ENCODE measurements at places on chromosomes 2 and 18.
A peak's percentile ranks its signal among the peaks of the same experiment; 100 is the strongest.

DNA sequence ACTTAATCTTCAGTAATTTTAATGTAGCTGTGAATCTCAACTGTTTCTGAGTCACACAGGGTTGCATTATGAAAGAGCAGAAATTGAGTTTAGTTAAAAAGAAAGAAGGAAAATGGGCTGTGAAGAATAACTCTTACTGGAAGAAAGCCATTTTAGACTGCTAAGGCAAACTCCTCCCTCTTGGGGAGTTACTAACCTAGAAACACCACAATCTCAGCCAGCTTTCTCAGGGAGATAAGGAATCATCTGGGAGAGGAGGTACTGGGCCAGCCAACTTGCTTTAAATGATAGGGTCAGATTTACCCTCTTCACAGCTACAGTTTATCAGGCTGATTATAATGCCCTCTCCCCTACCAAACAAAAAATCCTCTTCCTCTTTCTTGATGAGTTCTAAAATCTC, 119.5 kb downstream of the CCDC148 start:
- no peak for DNase-seq

GRCh38 chr2:149725234-149725633, 137.7 kb upstream of the MMADHC start:
- DNase-seq: no peak

- no peak for DNase-seq
Measured at GRCh38 chr2:196054631-196055030, 14.0 kb downstream of the DNAH7 start.

GRCh38 chr2:263774-264492, at the start of gene SH3YL1:
SH3YL1 (minus strand) TSS chr2:264032; CDS start chr2:263984, 48 bp downstream.
- DNase-seq: no peak

GRCh38 chr2:33366473-33366872, 110.0 kb upstream of the RASGRP3 start:
- DNase-seq: peak; percentile 11

GRCh38 chr2:233059797-233060500, at the start of gene INPP5D:
INPP5D (plus strand) TSS chr2:233060342; CDS start chr2:233060479, 137 bp downstream.
- DNase-seq: no peak

- DNase-seq: no peak
Measured at GRCh38 chr18:69935319-69936190, 12.1 kb downstream of the CD226 start.

GRCh38 chr18:50154420-50154819, 40.5 kb downstream of the MYO5B start:
- no peak for DNase-seq

DNA sequence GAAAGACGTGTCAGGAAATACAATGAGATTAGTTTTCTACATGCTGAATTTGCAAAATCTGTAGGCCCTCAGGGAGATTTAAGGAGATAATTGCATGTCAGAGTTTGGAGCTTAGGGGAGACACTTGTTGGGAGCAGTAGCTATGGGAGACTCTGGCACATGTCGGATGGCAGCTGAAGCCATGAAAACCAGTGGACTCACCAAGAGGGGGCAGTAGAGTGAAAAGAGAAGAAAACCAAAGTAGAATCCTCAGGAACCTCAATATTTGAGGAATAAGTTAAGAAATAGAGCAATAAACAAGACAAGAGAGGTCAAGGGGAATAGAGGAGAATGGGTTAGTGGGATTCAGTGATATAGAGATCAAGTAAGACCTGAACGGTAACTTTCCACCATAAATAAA, 24.8 kb downstream of the RUFY4 start:
- no peak for DNase-seq
